ENCODE measurements at places on chromosomes 12 and 14. TPM values are rescaled to one million over a fixed set of nuclear protein-coding genes. Genes with fewer than 3 reads are reported as not detected.

Gene L3HYPDH
- total RNA-seq = 17.7 TPM

DNA sequence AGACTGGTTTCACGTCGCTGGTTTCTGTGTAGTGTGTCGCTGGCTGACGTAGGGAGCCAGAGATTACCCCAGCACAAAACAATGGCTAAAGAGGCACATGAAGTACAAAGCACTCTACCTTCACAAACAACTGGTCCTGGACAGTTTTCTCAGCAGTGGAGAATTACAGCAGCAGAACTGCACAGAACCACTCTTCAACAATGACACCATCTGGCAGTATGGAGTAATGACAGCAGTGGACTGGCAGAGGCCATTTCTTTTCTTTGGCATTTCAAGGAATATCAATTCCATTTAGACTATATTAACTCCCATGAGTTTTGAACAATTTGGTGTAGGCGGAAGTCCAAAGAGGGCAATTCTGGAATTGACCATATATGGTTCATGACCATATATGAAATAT lies 1074.1 kb downstream of the AACS start:
- no peak for DNase-seq

DNA sequence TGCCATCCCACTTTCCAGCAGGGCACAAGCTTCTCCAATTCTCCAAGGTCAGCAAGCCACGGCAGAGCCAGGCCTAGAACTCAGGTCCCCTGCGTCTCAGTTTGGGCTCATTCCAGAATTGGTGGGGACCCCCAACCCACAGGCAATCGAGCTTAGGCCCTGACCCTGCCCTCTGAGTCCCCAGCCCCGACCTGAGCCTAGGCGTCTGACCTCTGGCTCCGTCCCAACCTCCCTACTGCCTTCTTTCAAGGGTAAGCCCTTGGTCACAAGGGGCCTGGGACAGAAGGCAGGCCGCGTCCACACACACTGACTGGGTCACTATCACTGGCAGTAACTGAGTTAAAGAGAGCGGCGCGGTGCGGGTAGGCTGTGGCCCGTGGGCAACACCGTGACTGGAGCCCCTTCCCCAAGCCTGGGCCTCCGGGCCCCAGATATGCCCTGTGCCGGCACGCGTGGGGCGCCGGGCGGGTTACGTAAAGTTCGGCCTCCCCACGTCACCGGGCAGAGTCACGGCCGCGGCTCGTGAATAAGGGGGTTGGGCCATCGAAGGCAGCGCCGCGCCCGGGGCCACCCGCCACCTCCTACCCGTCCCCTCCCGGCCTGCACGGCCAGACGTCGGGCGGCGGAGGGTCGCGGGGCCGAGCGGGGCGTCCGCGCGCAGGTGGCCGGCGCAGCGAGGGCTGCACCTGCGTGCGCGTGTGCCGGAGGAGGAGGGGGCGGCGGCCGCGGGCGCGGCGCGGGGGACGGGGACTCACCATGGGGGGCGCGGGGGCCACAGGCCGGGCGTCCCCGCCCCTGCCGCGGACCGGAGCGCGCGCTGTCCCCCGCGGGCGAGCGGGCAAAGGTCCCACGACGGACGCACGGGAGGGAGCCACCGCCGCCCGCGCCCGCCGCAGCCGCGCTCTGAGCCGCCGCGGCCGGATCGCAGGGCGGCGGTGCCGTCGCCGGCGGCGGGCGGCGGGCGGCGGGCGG lies 516 bp downstream of the ANKRD9 start:
- DNase-seq = no peak

GRCh38 chr14:50002926-50003212 lies 110.0 kb downstream of the ARF6 start:
- no peak for DNase-seq

GRCh38 chr12:127118251-127118650 lies 1148.7 kb upstream of the TMEM132C start:
- no peak for DNase-seq

DNA sequence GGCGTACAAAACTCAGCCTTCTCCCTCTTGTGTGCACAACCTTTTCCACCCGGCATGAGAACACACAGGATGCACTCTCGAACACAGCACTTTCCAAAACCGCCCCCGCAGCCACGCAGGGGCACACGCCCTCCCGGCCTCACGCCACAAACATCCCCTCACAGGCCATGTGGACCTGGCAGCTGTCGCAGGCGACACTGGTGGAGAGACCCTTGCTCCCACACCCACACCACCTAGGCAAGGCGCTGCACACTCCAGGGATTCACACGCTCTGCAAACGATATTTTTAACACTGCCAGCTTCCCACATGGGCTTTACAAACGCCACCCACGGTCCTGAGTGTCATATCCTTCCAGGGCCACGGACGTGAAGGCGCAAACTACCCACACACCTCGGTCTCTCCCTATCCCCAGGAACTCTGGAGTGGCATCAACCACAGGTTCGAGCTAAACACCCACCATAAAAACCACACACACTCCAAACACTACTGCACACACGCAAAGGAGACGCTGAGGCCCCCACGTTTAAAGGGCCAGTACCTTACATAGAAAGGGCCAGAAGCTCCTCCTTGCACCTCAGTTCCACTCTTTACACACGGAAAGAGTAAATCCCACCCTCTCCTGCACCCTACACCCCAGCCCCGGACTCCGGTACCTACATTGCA lies 12.4 kb upstream of the ITGB7 start:
- peak; percentile 72 for DNase-seq
